Stomach (tissue), 19 donors: ENCODE measurements at places on chromosomes 12 and 14. TPM values are rescaled to one million over a fixed set of nuclear protein-coding genes. Genes with fewer than 3 reads are reported as not detected.

The OR6C74 gene
- not detected for total RNA-seq

The SLC6A13 gene
- not detected for total RNA-seq

The MMP19 gene
- total RNA-seq: 18.0 TPM

The TAS2R50 gene
- not detected for total RNA-seq

The FOS gene
- 1,274 TPM for total RNA-seq

The GON7 gene
- total RNA-seq: 2.9 TPM

The MYF5 gene
- total RNA-seq: not detected

The RNASE3 gene
- 1.4 TPM for total RNA-seq

The IPO8 gene
- 83.2 TPM for total RNA-seq

The SIVA1 gene
- total RNA-seq: 73.3 TPM

The NPAS3 gene
- total RNA-seq: 3.5 TPM

The SOCS2 gene
- total RNA-seq: 44.5 TPM

The ACVRL1 gene
- 62.4 TPM for total RNA-seq

The RERGL gene
- total RNA-seq: 2.3 TPM

The FAM222A gene
- total RNA-seq: 7.6 TPM

The IFNG-AS1 gene
- total RNA-seq: not detected

The GEMIN2 gene
- total RNA-seq: not detected

The PROX2 gene
- total RNA-seq: not detected

The SLCO1B3 gene
- not detected for total RNA-seq

The KRT83 gene
- not detected for total RNA-seq

The IL22 gene
- total RNA-seq: not detected

The JAG2 gene
- total RNA-seq: 40.6 TPM

The MORN3 gene
- 0.55 TPM for total RNA-seq

The BMAL2 gene
- total RNA-seq: 23.7 TPM

The DTX1 gene
- total RNA-seq: 2.9 TPM

The SLC25A47 gene
- total RNA-seq: 0.73 TPM

The GLI1 gene
- 0.58 TPM for total RNA-seq

The MRPL42 gene
- 3.5 TPM for total RNA-seq

The SPIC gene
- not detected for total RNA-seq

The BCL11B gene
- total RNA-seq: 2.2 TPM

The GPX2 gene
- 22.8 TPM for total RNA-seq

The AMN1 gene
- total RNA-seq: 131 TPM

The KCNH5 gene
- 0.55 TPM for total RNA-seq

The COX8C gene
- not detected for total RNA-seq

The NGB gene
- total RNA-seq: 47.2 TPM

The NEMP1 gene
- 2.3 TPM for total RNA-seq

The ZNF740 gene
- 4.1 TPM for total RNA-seq

The IFI27 gene
- total RNA-seq: 12.9 TPM

The RNASE4 gene
- total RNA-seq: 124 TPM

The DAZAP2 gene
- 53.7 TPM for total RNA-seq

The SLC4A8 gene
- total RNA-seq: 9.0 TPM
